MCF 10A (cell line): ENCODE measurements at places on chromosomes 4 and X.
A peak's percentile ranks its signal among the peaks of the same experiment; 100 is the strongest.

DNA sequence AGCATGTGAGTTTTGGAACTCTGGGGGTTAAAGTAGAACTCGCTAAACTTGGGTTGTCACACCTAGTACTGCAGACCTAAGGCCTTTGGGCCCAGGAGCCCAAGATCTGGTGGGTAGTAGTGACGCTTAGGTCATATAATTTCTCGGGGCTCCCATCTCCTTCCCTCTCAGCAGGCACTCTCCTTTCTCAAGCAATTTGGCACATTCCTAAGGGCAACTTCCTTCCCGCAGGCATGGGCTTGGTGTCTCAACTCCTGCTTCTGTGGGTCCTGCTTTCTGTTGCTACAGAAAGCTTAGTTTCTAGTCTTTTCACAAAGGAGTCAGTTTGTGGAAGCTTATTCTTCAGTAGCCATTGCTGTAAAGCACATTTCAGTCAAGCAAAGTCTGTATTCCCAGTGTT is 10.4 kb upstream of the EDA start:
- no peak for DNase-seq

DNA sequence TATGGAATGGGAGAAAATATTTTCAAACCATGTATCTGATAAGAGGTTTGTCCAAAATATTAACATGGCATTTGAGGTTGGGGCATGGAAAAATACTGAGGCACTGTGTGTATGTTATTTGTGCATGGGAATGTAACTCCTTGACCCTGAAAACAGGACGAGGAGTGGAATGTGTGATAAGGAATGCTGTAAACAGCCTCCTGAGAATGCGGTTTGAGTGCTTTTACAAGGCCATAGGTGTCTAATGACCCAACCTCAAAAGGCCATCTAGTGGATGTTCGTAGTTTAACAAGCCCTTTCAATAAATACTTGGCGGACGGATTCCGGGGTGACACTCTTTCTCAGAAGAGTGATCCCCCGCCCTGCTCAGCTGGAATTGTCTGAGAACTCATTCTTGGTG is 162.9 kb upstream of the USP9X start:
- DNase-seq, result peak; percentile 69

DNA sequence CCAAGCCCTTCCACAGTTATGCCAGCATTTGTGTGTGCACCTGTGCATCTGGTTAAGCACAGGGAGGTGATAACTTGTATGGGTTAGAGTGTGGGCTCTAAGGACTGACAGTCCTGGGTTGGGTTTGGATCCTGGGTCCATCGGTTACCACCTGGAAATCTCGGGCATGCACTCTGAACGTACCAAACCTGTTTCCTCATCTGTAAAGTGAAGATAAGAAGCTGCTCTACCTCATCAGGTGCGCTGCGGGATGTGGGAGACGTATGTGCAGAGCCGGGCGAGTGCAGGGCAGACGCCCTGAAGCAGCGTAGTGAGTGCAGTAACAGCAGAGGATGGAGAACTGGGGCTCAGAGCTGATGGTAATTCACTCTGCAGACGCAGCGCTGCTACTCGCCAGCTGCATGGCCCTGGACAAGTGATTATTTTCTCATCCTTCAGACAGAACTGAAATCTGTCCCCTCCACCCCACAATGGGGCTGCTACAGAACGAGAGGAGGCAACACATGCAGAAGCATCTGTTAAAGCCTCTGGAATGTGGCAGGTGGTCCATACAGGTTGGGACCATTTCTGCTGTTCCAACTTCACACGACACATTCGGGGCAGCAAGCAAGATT is 64.4 kb downstream of the HADH start:
- no peak for DNase-seq

- no peak for DNase-seq
These were observed 32.4 kb downstream of the CASP3 start for GRCh38 chr4:184616633-184617551.

- no peak for DNase-seq
These were observed 116.3 kb upstream of the SFRP2 start for GRCh38 chr4:153905231-153905630.

DNA sequence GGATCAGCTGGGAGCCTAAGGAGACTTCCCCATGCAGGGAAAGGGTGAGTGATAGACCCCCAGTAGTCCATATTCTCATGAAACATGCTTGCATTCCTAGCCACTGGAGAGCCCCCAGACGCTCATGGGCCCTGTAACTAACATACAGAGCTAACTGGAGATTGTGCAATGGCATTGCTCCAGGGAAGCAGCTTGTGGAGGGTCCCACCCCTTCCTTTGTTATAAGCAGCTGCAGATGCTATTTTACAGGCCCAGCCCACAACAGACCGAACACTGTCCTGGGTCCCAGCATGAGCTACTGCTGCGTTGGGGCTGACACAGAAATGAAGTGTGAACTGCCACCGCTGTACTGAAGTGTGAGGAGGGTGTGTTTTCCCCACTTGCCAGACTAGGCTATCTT is 1465.7 kb upstream of the DIAPH2 start:
- DNase-seq, result no peak

DNA sequence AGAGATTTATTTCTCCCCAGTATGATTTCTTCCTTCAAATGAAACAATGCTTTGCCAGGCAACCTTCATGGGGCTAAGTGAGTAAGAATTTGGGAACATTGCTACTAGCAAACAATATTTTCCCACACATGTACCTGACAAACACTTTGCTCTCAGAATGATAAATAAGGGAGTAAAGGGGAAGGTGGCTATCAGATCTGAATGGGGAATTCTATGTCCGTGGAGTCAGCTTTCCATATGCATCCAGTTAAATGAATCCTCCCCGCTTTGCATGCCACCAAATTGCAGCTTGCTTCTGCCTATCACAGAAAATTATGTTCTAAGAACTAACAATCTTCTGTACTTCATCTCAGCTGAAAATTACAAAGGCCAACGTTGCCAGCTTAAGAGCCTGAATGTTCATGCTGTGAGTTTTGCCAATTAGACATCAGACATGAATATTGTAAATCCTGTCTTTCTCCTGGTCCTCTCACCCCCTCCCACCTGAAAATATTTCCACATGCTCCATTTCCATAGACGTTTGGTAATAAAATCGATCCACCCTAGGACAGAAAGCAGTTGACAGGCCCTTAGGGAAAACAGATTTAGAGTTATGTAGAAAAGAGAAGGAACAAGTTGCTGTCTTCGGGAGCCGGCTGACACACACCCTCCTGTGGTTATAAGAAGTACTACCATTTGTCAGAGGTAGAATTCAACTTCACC is 6.3 kb downstream of the MEPE start:
- DNase-seq, result peak; percentile 49

GRCh38 chrX:15194146-15194545 is 75.7 kb downstream of the ASB9 start:
- no peak for DNase-seq

DNA sequence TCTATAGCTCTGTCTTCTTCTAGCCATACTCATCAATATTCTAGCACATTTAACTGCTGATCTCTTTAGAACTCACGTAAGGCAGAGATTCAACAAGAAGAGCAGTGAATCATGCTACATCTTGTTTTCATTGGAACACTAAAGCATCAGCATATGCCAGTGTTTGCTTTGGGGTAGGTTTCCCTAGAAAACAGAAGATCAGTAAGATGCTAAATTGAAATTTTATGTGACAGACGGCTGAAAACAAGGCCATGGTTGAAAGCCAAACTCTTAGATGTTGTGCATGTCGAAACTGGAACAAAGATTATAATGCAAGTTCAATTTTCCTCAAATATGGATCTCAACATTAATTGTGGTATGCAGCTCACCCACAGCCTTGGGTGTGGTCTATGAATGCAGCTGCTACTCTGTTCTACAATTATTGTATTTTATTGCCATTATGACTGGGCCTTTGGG is 107.6 kb downstream of the PDLIM5 start:
- peak; percentile 46 for DNase-seq

- no peak for DNase-seq
These were observed 901.9 kb upstream of the AGA start for GRCh38 chr4:178344096-178344495.

DNA sequence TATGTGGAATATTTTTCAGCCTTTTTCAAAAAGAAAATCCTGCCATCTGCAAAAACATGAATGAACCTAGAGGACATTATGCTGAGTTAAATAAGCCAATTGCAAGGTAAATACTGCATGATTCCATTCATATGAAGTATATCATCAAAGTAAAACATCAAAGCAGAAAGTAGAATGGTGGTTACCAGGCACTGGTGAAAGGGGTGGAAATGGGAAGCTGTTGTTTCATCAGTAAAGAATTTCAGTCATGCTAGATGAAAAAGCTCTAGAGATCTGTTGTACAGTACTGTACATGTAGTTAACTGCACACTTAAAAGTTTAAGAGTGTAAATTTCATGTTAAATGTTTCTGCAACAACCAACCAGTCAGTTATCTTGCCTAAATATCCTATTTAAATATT is 196.8 kb upstream of the ADGRL3 start:
- DNase-seq, result no peak

DNA sequence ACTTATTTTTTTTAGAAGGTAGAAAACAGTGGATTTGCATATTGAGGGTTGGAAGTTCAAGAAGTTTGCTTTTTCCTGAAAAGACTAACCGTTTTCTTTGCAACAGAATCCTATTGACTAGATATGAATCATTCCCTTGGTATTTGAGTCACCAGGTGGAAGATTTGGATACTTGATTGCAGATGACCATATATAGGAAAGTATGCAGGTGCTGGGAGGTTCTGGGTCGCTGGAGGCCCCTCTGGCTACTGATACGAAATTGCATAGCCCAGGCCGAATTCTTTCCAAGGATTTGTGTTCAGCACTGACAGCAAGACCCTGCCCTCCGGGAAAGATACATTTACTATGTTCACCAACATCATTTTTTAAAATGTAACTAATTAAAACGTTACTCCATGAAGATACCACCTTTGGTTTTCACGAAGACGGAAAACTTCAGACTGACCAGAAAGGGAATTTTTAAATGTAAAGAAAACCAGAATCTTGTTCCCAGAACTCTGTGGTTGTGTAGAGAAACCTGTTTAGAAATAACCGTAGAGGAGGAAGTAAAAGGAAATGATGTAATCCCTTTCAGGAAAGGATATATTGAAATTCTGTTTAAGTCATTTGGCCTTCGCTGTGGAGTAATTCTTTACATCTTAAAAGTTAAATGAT is 946 bp downstream of the ANXA3 start:
- peak; percentile 70 for DNase-seq

- no peak for DNase-seq
These were observed 80.6 kb upstream of the DHX15 start for GRCh38 chr4:24664956-24665355.

- no peak for DNase-seq
These were observed 13.1 kb downstream of the ARX start for GRCh38 chrX:25002661-25003020.

- no peak for DNase-seq
These were observed 4.6 kb downstream of the MMAA start for GRCh38 chr4:145623831-145624230.

GRCh38 chr4:42416017-42416416 is 18.7 kb downstream of the SHISA3 start:
- DNase-seq, result no peak

DNA sequence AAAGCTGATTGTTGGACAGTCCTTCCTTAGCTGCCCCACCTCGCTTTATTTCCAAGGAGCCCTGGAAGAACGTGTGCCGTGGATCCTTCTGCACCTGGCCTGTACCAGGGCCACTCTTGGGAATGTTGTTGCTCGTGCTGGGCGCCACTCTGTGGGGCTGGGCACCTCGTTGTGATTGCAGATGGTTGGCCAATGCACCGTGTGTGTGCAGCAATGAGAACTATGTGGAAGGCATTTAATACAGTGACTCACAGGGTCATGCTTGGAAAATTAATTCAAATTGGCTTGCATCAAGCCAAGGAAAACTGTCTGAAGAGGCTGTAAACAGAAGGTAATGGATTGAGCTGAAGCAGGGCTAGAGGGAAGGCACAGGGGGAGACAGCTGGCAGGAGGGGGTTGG is 37.0 kb upstream of the CD99L2 start:
- DNase-seq, result peak; percentile 70

GRCh38 chr4:10765386-10765785 is 80.8 kb upstream of the CLNK start:
- DNase-seq, result no peak

- DNase-seq, result no peak
These were observed 5.8 kb downstream of the MECP2 start for GRCh38 chrX:154091678-154092077.

- DNase-seq, result no peak
These were observed 182.1 kb downstream of the MOSPD2 start for GRCh38 chrX:15055146-15055930.
